ENCODE measurements at places on chromosomes 3 and 15.

- DNase-seq: peak; percentile 56
These were observed 9.3 kb upstream of the BCL2L10 start for GRCh38 chr15:52121896-52122295.

- DNase-seq: peak; percentile 12
These were observed 4.4 kb upstream of the GPX1 start for GRCh38 chr3:49362561-49362960.

- DNase-seq: no peak
These were observed 53.7 kb upstream of the MAGI1 start for GRCh38 chr3:66092175-66092995.

GRCh38 chr3:44424758-44425157, 52.7 kb downstream of the ZNF445 start:
- no peak for DNase-seq

GRCh38 chr3:171092467-171092911, 66.0 kb upstream of the SLC2A2 start:
- peak; percentile 13 for DNase-seq

- no peak for DNase-seq
These were observed 35.0 kb downstream of the SERP1 start for GRCh38 chr3:150511122-150511821.

DNA sequence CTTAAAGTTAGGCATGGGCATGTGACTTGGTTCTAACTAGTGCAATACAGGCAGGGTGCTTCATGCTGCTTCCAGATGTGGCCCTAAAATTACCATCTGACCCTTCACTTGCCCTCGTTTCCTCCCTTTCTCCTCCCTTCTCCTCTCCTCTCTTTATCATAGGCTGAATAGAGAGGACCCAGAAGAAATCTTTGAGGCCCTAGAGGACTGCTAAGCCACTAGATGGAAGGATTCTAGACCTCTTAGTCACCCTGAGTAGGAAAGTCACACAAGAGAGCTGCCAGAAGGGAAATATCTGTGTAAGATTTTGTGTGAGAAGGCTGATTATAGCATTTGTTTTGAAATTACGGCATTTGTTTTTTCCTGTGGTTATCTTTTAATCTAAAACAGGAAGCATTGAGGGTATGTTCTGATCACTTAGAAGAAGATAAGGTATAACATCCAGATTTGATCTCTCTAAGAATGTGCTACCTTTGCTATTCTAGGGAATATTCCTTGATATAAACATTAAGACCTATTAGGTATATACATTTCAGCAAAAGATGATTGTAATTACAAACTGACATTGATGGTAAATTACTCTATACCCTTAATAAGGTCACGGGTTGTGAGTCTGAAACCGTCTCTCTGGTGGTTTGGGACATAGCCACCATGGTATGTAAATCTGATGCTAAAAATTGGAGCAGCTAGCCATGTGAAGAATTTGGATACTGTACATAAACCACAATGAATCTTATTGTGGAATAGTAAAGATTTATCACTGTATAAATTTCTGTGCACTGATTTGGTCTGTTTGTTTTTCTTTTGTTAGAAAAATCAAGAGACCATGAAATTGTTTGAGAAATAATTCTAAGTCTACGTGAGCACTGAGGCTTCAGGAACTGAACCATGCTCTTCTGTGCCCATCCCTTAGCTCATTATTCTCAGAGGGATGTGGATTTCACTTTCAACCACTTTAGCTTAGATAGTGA, 84.1 kb downstream of the TP63 start:
- DNase-seq: peak; percentile 91

- no peak for DNase-seq
These were observed 11.5 kb downstream of the CSK start for GRCh38 chr15:74793135-74794028.

GRCh38 chr15:55230051-55230670, 33.4 kb upstream of the RSL24D1 start:
- peak; percentile 64 for DNase-seq

DNA sequence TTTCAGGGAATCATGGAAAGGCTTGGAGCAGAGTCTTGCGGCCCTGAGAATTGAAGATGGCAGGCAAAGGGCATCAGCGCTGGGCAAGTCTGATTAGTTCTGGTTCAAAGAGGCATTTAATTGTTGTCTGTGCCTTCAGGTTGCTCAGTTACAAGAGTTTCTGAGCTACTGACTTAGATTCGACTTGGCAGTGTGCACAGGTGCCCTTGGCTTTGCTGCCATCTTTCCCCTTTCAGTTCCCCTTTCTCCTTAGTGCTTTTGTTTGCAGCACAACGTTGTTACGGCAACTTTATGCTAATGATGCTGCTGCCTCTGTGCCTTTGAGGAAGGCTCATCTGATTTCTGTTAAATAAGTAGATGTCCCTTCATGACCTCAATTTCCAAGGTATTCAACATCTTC, 12.5 kb downstream of the P2RY14 start:
- DNase-seq: no peak

GRCh38 chr3:143247073-143247472, 127.5 kb downstream of the CHST2 start:
- no peak for DNase-seq

DNA sequence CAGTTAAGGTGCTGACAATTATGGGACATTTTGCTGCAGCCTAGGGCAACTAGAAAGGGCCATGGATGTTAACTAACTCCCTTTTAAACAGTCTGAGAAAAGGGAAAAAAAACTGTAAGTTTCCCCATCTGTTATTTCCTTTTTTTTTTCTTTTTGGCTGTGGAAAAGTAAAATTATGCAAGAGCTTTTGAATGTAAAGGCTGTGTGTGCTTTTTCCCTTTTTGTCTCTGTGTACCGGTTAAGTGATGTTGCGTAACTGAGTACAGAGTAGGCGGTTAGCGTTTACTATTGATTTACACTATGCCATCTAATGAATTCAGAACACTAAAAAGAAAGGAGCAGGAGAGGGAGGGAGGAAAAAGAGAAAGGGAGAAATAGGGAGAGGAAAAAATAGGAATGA, 403.6 kb downstream of the TIGIT start:
- DNase-seq: no peak

GRCh38 chr3:160061525-160061924, 72.9 kb downstream of the IL12A start:
- no peak for DNase-seq

- peak; percentile 78 for DNase-seq
These were observed 48.8 kb upstream of the LRRFIP2 start for GRCh38 chr3:37223141-37223558.

DNA sequence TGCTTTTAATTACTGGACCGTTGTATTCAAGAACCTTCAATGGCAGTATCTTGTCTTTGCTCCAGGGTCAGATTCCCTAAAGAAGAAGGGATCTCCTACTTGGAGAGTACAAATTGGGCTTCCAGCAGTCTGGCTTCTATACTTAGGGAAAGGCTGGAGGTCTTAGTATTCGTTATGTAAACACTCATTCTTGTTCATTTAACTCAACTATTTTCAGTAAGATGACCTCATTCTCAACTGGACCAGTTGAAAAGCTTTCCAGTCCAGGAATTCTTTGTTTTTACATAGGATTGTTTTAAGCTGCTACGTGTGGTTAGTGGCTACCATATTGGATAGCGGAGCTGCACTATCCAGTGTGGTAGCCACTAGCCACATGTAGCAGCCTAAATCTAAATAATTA, 4.6 kb downstream of the SENP5 start:
- peak; percentile 7 for DNase-seq

GRCh38 chr3:143895805-143896204, 47.5 kb upstream of the SLC9A9 start:
- peak; percentile 28 for DNase-seq

DNA sequence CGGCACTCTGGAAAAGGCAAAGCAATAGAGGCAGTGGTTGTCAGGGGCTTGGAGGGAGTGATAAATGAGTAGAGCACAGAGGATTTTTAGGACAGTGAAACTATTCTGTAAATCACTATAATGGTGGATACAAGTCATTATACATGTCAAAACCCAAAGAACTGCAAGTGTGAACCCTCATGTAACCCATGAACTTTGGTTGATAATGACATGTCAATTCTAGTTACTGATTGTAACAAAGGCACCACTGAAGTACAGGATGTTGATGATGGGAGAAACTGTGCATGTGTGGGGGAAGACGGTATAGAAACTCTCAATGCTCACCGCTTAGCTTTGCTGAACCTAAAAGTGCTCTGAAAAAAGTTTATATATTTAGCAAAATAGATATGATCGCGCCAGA, 36.0 kb downstream of the BTLA start:
- no peak for DNase-seq

- no peak for DNase-seq
These were observed 126.3 kb downstream of the DNAJB8 start for GRCh38 chr3:128340198-128340903.

GRCh38 chr15:39135989-39136388, 444.9 kb upstream of the THBS1 start:
- peak; percentile 90 for DNase-seq

DNA sequence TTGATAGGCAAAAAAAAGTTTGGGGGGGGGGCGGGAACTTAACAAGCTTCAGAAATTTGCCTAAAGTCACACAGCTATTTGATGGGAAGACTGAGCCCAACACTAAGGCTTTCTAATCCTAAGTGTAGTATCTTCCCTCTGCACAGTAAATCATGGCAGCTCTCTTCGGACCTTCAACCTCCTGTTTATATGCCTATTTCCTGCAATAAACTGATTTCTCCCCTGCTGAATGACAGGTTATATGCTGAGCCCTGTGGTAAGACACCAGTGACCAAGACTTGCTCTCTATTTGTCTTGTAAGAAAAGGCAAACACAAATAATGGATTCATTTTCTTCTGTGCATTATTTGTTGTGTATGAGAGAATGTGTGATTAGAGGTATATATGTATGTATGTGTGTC, 355.8 kb upstream of the ARRDC4 start:
- DNase-seq: no peak

DNA sequence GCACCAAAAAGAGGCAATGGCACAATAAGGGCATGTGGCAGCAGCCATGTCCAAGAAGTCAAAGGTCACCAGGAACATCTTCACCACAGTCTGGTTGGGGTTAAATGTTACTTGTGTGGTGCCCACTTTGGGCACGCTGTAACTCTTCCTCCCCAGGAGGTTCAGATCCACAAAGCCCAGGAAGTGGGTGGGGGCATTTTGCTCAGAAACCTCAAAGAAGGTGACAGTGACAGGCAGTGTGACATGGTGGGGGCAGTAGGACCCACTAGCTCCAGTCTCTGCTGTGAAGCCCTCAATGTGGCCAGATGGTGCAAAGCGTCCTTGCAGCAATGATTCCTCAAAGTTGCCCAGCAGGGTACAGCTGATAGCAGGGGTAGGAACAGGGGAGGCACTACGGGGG, 5.8 kb downstream of the ZNF80 start:
- no peak for DNase-seq

DNA sequence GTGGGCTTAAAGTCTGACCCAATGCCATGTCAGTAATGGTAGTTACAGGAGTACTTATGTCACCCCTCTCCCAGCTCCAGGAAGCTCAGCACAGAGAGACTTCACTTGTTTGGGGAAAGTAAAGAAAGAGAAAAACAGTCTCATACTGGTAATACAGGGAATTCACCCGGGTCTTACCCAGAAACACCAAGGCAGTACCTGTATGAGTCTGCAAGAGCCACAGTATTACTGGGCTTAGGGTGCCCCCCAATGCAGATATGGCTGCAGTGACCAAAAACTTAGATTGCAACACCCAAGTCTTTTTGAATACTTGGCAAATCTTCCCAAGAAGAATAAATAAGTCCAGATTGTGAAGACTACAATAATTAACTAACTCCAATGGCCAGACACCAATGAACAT, 622.1 kb downstream of the IGSF11 start:
- no peak for DNase-seq

DNA sequence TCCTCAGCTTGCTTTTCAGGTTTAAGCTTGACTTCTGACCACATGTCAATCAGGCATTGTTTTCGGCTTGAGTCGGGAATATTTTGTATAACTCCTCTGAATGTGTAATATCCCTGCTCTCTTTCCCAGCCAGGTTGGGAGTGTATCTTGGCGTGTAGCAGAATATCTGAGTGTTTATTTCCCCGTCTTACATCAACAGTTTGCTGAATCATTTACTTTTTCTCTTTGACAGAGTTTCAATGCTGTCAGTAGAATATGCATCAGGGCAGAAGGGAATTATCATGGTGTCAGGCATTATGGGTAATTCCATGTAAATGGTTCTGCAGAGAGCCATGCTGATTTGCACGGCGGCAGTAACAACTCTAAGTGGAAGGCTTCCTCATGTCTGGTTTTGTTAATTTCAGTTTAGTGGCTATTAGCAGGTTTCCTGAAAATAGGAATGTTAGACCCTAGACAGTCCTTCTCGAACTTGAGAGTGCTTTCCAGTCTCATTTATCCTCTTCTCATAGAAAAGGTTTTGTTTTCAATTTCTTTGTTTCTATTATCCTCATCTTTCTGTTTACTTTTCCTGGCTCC, 566.3 kb downstream of the AGBL1 start:
- no peak for DNase-seq

DNA sequence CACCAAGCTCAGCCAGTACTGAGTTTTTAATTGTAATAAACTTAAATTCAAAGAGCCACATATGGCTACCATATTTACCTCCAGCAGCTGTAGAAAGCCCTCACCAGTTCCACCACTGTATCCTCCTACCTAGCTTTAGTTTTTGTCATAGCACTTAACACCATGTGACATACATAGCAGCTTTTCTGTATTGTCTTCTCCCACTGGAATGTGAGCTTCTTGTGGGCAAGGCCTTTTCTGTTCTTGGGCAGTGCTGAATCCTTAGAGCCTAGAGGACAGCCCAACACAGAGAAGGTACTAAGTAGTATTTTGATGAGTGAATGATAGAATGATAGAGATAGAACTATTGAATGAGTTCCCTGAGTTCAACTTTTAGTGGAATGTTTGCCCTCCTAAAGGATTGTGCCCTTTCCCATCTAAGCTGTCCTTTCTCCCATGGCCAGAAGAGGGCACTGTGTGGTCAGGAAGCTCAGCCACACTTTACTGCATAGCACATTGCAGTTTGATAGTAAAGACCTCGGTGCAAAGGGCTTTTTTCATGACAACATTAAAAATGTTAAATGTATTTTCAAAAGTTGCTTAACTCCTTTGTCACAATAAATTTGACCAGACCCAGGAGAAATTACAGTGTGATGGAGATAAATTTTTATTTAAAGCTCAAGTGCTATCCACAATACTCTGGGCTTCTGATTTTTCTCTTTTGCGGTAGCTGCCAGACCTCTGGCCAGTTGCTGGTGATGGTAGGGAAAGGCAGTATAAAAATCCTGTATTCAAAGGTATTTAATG, 115.8 kb downstream of the GHSR start:
- peak; percentile 43 for DNase-seq

- no peak for DNase-seq
These were observed 88.4 kb downstream of the APBA2 start for GRCh38 chr15:28974142-28974541.
